ENCODE measurements at places on chromosomes 5 and 9. TPM values are rescaled to one million over a fixed set of nuclear protein-coding genes. Genes with fewer than 3 reads are reported as not detected.

Gene EGFLAM
- total RNA-seq, result 0.68 TPM

DNA sequence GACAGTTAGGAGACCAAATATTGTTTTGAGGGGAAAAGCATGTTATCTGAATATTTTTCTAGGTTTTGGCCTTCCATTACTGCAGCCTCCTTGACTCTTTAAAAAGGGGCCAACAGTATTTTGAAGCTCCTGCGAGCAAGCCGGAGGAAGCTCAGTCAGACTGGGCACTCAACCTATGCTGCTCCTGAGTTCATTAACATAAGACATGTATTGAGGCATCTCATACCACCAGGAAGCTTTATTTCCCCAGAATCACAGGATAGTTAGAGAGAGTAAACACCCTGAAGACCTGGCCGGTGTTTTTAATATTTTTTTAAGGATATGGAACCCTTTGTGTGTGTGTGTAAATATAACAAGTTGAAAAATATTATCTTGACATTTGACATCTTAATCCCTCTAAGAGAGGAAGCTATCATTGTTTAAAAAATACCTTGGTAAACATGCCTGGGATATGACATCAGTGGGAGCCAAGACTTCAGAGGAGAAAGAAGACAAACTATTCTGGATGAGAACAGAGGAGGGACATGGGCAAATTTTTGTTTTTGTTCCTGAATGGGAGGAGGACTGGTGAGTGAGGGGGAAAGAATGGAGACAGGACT lies 139.3 kb upstream of the SLIT3 start:
- ATAC-seq, result no peak

DNA sequence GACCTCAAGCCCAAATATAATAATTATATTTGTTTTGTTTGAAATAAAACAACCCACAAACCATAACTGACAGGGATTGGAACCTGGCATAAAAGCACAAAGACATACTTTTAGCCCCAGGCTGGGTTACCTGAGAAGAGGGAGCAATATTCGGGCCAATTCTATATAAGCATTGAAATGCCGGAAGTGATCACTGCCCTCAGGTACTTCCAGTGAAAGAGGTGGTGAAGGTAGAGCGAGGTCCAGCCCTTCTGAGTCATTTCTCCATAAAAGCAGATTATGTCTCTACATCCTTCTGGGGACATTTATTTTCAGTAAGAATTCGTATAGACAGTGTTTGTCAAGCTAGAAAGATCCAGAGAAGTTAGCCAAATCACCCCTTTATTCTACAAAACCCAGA lies 59.6 kb downstream of the GCNT4 start:
- ATAC-seq, result peak; percentile 42

Gene TMOD1
- total RNA-seq, result 0.60 TPM

DNA sequence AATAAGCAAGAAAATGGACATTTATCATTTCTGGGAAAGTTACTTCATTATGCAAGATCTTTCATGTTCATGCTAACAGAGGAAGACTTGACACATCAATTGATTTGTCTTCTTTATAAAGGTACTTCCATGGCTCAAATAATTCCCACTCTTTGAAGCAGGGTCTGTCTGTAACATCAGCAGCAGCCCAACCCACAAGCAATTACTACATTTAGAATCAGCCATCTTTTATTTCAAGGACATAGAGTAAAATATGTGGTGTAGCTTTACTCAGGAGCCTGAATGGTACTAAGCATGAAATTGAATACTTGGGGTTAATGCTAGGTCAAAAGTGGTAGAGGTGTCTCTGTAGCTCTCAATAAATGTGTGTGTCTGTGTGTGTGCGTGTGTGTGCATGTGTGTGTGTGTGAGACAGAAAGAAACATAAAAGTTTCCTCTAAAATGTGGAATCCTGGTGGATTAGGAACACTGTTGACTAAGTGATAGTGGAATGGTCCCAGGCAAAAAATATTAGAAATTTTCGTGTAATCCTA lies 581.1 kb downstream of the CAAP1 start:
- ATAC-seq, result no peak

DNA sequence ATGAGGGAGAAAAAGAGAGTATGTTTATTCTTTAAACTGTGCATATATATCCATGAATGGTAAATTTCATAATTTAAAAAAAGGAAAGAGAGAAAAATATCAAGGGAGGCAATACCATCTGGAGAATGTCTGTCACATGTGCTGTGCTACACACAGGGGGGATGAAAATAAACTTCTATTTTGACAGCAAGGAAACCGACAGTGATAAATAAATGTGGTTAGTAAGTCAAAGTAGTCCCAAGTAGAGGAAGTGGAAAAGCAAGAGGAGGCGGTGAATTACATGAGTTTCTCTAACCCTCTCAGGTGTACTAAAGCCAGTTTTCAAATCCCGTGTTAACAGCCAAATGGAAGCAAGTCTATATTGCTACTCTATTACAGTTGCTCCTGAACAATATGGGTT lies 83.3 kb downstream of the ICE1 start:
- no peak for ATAC-seq

DNA sequence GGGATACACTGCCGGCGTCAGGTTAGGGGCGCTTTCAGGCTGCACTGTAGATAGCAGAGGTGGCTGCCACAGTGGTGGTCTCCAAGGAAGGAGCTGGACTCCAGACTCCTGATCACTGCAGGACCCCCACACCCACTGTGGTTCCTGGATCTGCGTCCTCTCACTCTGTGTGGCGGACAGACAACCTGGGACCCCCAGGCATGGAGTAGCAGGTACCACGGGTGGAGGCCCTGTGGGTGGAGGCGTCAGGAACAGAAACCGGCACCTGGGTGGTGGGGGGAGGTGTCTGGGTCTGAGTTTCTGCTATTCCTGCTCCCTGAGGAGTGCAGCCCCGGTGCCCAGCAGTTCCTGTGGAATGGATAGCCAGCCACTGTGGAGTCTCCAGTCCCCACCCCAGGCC lies 75.1 kb upstream of the PCAT7 start:
- no peak for ATAC-seq

Gene NR5A1
- not detected for total RNA-seq

DNA sequence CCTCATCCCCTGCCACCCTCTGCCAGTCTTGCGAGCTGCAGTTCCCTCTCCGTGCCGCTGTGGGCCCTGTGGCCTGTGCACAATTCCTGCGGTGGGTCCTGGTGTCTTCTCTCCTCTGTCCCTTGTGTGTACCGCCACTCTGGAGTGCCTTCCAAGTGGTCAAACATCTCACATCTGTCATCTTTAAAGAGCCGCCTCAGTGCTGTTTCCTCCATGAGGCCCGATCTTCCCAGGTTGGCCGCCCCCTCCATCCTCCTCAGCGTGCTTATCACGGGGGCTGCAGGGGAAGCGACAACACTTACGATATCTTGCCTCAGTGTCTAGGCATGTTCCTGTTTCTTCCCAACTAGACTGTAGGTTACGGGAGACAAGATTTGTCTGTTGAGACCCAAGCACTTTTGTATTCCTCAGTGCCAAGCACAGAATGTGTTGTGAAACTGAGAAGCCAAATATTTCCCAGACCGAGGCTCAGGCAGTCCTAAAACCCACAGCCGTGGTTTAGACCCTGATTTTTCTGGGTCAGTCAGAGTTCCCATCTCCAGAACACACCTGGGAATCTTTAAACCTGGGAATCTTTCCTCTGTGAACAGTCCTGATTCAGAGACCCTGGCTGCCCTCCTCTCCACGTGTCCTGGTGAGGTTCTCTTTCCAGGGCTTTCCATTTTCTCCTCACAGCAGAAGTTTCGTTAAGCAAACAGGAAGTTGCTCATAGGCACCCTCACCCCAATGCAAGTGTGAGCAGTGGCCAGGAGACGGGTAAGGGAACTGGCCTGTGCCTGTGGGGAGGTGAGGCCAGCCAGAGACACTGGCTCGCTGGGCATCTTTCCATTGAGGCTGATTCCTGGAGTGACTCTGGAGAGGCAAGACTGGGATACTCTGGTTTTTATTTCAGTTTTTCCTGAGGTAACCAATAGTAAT lies 28.8 kb downstream of the SLC46A2 start:
- ATAC-seq, result no peak

Gene EFNA5
- 29.7 TPM for total RNA-seq

DNA sequence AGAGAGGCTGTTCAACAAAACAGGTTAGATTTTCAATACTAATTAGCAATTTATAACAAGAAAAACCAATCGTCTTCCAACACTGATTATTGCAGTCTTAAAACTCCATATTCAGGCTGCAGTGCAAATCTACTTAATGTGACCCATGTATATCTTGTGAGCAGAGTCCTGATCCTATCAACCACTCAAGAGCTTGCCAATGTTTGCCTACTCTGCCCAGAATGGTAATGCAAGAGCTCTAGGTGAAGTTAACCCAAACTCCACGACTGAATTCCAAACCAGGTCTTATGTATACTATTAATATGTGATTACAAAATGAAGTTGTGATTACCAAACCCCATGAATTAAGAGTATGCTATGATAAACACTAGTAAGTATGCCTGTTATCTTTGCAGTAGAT lies 17.1 kb downstream of the EFNA5 start:
- no peak for ATAC-seq

DNA sequence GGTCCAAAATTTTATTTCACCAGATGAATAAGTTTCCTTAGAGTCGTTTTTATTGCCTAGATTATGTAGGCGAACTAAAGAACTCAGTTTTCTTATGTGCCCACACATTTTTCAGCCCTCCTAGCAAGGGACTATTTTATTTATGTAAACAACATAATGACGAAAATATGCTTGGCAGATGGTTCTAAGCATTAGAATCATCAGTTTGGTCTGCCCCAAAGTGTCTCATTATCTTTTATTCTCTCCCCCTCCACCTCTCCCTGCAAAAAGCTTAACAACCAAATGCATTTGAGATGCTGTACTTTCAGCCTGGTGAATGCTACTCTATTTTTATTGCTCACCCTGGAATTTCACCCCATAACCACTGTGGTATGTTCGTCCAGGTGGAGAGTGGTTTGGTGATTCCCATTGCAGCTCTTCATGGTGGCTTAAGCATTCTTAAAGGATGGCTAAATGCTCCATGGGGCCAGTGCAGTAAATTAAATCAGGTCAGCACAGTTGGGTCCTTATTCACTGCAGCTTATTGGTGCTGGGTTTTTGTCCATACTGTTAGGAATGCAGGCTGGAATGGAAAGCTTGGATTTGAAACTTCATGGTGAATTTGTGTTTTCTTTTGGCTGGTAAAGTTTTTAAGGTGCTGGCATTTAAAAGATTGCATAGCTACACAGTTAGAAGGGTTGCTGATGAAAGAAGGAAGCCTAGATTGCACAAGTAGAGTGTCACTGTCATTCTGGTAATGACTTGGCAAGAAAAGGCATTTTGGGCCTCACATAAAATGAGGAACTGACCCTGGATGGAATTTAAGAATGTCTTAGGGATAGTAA lies 39.2 kb downstream of the TLE4 start:
- no peak for ATAC-seq

GRCh38 chr9:121486043-121486442 lies 13.6 kb downstream of the GGTA1 start:
- ATAC-seq, result no peak

Gene ARID3C
- total RNA-seq, result not detected

Gene NME5
- 0.44 TPM for total RNA-seq

Gene RALGDS
- 35.0 TPM for total RNA-seq

Gene PCDHGA3
- 0.76 TPM for total RNA-seq

Gene CCL27
- total RNA-seq, result 0.20 TPM

Gene ZNG1F
- 8.0 TPM for total RNA-seq

DNA sequence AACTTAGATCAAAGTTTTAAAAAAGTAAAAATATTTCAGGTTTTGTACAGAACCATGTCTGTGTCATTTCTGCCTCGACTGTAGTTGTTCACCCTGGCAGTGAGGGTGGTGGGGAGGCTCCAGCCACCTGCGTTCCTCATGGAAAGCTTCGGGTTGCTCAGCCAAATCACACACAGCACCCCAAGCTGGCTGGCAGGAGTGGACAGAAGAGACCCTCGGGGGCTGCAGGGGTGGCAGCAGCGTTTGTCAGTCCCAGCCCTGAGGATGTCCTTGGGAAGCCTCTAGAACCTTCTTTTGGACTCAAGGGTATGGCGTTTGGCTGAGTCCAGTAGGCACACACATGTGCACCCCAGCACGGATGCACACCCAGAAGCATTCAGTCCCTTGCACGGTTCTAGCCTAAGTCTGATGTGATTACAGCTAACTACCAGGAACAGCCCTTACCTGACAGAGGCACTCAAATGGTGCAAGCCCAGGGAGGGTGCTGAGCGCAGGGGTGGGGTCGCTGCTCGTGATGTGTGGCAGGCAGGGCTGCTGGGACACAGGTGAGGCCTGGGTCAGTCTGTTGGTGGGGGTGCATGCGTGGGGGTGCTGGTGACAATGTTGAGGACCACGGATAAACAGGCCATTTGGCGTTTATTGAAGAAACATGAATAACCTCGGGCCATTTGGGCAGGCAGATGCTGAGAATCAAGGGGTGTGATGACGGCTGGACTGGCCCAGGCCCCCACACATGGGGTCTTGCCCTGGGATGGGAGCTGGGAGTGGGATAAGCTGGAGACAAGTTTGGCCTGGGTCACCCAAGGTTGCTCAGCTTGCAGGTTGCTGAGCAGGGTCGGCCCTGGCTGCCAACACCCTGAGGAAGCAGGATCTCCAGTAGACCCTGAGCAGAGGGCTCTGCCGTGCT lies 103.4 kb downstream of the PHF2 start:
- no peak for ATAC-seq

Gene PCDHGB5
- total RNA-seq, result 5.8 TPM

- no peak for ATAC-seq
Observed at GRCh38 chr5:72539038-72539437, 31.8 kb upstream of the ZNF366 start.

GRCh38 chr5:75992753-75993152 lies 90.4 kb upstream of the SV2C start:
- no peak for ATAC-seq

Measured in esophagus mucosa (tissue), 1 donor.